Activated CD4-positive, alpha-beta T cell treated with anti-CD3 and anti-CD28 coated beads for 48 hours (primary cell): ENCODE measurements at places on chromosomes 11 and 22.

DNA sequence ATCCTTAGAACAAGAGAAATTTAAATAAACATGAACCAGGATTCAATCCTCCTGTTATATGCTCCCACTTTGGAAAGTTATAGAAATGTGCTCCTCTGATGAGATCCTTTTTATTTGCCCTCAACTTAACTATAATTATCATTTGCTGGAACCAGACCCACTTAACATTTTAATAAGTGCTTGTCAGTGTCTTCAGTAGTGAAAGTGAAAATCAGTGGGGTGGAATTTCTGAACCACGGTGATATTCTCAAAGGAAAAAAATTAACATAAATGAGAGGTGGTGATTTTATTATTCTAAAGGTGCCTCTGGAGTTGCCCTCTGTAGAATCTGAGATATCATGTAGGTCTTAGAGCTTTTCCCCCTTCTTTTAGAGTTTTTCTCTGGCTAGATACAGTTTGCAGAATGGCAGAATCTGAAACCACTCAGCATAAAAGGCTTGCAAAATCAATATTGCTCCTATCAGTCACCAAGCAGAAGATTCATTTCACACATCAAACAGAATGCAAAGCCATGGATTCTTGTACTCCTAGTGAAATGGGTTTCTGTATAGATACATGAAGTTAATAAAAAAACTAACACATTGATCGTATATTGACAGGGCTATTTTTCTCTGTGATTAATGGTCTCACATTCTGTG lies 213.2 kb downstream of the LUZP2 start:
- DNase-seq = no peak

GRCh38 chr11:32817181-32817851 lies 12.4 kb upstream of the PRRG4 start:
- no peak for DNase-seq

GRCh38 chr11:69637941-69638871 lies 2.8 kb upstream of the CCND1 start:
- peak; percentile 22 for DNase-seq

DNA sequence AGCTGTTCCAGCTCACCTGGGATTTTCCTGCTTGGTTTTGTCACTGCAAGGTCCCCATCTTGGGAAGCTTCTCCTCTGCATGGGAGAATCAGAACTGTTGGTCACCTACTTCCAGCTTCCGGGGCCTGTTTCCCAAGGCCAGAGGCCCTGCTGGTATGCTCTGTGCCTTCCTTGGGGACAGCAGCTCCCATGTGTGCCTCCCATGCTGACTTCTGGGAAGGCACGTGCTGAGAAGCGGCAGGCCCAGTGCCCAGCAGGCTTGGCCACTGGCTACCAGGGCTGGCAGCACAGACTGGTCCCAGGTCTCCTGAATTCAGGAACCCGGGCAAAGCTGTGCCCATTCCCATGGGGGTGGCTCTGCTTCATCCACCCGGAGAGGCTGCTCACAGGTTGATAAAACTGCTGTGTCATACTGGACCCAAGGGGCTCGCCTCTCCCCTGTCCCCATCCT lies 33.8 kb downstream of the MYEOV start:
- no peak for DNase-seq

- no peak for DNase-seq
Measured at GRCh38 chr11:118434123-118434552, 2.2 kb upstream of the KMT2A start.
